ENCODE measurements at places on chromosomes 6 and 20.

DNA sequence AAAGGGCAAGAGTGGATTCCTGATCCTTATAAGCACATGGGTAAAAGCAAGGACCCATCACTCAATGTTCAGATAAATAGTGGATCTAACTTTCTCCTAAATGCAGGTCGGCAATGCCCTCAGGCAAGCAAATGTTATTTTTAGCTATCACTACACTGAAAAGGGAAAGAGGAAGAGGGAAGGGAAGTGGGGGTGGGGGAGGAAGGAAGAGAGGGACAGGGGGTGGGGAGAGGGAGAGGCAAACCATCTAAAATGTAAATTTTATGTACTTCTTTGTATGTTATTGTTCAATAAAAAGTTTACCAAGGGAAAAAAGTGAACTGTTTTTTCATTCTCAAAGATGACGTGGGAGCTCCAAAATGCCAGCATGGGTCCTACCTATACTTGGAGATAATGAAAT lies 44.2 kb downstream of the CHD6 start:
- no peak for DNase-seq

DNA sequence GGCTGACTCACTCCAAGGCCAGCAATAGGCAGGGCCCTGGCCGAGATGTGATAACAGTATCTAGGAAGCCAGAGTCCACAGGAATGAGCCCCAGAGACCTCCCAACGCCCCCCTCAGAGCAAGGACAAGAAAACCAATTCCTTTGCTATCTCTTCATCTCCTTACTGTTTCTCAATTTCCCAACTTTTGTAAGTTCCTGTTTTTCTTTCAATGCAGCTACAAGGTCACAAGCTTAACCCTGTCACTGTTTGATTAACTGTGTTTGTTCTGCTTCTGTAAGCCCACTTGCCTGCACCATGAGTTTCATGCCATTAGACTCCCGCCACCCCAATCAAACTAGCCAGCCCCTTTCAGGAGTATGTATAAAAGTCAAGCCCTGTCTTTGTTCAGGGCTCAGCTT lies 3.5 kb downstream of the FKBP1C start:
- no peak for DNase-seq

DNA sequence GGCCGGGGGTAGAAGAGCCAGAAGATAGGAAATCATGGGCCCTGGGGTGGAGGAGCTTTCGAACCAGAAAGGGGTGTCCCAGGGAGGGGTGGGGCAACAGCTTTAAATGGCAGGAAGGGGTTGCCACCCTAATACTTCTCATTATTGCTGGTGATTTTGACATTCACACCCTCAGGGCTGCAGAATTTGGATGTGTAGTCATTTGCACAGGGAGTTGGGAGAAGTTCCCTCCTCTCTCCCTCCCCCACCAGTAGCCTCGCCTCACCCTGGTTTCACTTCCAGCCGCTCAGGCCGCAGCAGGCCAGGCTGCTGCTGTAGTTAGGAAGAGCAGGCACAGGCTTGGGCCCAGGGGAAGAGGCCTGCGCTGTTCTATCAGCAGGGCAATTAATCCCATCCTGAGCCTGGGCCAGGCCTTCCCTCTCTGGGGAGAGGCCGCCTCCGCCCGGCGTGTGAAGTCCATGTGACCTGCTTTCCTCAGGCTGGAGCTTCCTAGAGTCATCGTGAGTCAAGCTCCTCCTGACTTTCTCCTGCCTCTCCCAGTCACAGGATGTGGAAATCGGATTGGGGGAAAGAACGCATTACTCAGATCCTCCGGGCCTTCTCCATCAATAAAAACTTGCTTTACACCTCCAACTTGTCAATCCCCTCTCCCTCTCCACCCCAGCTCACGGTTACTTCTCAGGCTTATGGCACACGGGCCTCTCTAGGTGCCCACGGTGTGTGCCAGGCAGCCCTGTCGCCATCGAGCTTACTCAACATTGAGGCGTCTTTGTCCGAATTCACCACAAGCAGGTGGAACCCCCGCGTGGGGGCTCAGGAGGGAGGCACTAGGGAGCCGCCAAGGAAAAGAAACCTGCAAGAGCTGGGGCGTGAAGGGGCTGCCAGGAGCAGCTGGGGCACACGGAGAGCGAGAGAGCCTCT lies 7.8 kb downstream of the ADTRP start:
- DNase-seq = no peak

- DNase-seq = no peak
Observed at GRCh38 chr6:118668761-118669385, 17.5 kb upstream of the CEP85L start.

- no peak for DNase-seq
Observed at GRCh38 chr6:121823437-121823851, 388.0 kb downstream of the GJA1 start.

GRCh38 chr20:50415516-50416268 lies 94.5 kb upstream of the PTPN1 start:
- DNase-seq = no peak

Data from CD8-positive, alpha-beta memory T cell (primary cell).